ENCODE measurements at places on chromosomes 5 and 9.

DNA sequence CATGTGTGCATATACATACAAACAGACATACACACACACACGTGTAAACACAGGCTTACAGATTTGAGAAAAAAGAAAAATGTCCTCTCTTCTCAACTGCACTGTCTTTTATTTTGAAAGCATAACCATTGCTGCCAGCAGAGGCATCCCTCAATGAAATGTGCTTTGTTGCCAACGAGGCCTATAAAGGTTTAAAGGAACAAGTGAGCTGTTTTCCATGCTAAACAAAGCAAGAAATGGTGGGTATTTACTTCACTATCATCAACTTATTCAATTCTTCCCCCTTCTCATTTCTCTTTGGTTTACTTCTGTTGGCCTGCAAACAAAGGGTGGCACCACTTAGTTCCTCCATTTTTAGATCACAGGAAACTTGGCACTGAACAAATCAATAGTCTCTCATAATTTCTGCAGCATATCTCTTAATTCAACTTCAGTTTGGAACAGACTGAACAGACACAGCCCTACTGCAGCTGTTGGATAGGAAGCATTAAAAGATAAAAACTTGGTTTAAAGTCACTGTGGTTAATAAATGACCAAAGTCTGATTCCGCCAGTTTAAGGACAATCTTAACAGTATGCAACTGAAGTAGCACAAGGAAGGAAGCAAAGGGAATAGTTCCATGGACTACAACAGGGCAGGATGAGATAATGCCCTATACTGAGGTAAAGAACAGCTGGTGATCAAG is 21.7 kb downstream of the TTC33 start:
- no peak for DNase-seq

DNA sequence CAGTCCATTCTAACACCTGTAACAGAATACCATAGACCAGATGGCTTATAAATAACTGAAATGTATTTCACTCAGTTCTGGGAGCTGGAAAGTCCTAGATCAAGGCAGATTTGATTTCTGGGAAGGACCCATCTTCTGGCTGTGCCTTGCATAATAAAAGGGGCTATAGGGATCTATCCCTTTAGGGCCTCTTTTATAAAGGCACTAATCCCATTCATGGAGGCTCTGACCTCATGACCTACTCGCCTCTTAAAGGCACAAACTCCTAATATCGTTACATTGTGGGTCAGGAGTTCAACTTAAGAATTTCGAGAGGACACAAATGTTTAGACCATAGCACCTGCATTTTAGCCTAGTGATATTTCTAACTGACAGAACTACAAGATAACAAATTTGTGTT is 619.0 kb downstream of the CDH18 start:
- DNase-seq: no peak

DNA sequence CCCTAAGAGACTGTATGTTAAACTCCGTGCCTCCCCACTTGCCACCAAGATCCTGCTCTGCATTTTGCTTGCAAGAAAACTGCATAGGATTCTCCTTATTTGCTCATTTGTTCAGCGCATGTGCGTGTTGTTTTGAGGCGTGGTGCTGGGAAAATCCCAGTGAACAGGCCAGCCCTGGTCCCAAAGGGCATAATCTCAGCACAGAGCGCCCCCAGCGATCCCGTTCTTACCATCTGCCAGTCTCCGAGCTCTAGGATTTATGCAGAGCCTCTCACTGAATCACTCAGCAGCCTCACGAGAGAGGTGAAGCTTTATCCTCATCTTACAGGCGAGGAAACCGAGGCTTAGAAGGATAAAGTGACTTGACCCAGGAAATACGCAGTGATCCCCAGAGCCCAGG is 11.5 kb downstream of the PRRX2 start:
- no peak for DNase-seq

DNA sequence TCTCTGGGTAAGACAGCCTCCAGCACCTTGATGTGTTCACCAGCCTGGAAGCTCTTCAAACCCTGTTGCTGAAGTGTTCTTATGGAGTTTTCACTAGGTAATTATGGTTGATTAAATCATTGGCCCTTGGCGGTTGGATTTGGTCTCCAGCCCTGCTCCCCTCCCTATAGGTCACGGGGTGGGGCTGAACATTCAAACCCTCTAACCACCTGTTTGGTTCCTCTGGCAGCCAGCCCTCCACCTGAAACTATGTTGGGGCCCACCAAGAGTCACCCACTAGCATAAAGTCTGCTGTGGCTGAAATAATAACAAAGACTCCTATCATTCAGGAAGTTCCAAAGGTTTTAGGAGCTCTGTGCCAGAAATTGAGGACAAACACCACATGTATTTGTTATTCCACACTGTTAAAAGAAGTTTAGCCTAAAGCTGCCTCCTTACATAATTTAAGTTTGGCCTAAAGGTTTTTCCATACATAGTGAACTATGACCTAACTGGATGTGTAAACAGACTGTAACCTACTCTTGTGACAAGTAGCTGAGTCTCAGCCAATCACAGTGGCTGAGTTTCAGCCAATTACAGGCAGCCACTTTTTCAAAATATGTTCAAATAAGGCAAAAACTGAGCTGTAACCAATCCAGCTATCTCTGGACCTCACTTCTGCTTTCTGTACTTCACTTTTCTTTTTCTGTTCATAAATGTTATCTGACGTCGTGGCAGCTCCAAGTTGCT is 34.8 kb downstream of the TMEM252 start:
- DNase-seq: no peak

DNA sequence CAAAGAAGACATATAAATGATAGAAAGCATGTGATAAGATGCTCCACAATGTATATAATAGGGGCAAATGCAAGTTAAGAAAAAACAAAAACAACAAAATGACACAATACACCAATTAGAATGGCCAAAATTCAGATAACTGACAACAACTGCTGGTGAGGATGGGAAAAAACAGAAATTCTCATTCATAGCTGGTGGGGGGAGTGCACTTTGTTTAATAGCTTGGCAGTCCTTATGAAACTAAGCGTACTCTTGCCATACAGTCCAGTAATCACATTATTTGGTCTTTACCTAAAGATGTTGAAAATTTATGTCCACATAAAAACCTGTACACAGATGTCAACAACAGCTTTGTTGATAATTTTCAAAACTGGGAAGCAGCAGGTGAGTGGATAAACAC is 791.1 kb upstream of the CDH10 start:
- DNase-seq: no peak

DNA sequence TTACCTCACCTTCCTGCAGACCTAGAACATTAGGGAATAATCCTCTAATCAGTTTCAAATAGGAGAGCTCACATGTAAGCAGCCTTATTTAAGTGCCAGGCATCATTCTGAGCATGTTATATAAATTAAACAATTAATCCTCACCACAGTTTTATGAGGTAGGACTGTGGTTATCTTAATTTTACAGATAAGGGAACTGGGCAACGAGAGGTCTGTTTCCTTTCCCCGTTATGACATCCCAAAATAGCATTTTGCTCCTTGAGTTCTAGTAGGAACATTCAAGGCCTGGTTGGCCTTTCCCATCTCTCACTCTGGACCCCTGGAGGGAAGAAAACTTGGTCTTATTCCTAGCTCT is 19.1 kb upstream of the IFNB1 start:
- no peak for DNase-seq

DNA sequence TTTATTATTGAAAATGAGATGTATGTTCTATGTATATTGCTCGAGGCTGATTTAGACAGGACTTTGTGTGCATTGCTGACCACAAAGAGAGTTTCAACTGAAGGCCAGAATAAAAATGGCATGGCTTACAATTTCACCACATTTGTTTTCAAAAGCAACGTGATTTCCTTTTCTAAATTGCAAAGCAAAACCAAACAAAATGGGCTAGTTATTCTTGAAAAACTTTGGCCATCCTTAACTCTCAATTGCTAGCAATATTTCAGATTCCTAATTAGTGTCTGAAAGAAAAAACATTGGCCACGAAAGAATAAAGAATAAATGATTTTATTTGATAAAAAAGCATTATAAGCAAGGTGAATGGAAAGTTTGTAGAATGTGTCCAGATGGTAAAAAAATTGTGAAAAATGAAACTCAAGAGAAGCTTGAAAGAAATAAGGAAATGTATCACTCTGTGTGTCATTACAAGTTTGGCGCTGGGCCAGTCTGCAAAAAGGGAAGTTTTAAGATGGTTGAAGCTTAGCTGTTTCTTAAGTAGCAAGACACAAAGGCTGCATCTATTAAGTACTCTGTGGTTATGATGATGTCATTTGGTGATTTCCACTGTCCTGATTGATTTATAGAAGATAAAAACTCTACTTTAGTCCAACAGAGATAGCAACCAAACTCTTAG is 89.2 kb upstream of the PRLR start:
- peak; percentile 3 for DNase-seq

- DNase-seq: no peak
Observed at GRCh38 chr5:80255431-80255810, 427 bp downstream of the SERINC5 start.

DNA sequence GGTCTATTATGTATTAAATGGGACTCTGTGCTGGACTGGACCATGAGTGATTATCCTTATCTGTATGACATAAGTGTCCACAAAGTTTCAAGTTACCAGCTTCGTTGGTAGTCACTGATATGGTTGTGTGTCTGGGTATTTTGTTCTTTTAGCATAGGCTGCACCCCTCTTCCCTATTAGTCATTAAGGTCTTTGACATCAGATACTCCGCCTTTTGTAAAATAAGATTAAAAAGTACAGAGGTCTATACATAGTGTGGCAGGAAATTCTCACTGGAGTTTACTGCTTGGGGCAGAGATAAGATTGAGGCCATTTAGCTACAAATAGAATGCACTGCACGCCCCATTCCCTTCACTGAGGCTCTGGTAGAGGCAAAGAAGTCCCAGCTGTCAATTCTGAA is 99.4 kb downstream of the TMEM215 start:
- DNase-seq: no peak

DNA sequence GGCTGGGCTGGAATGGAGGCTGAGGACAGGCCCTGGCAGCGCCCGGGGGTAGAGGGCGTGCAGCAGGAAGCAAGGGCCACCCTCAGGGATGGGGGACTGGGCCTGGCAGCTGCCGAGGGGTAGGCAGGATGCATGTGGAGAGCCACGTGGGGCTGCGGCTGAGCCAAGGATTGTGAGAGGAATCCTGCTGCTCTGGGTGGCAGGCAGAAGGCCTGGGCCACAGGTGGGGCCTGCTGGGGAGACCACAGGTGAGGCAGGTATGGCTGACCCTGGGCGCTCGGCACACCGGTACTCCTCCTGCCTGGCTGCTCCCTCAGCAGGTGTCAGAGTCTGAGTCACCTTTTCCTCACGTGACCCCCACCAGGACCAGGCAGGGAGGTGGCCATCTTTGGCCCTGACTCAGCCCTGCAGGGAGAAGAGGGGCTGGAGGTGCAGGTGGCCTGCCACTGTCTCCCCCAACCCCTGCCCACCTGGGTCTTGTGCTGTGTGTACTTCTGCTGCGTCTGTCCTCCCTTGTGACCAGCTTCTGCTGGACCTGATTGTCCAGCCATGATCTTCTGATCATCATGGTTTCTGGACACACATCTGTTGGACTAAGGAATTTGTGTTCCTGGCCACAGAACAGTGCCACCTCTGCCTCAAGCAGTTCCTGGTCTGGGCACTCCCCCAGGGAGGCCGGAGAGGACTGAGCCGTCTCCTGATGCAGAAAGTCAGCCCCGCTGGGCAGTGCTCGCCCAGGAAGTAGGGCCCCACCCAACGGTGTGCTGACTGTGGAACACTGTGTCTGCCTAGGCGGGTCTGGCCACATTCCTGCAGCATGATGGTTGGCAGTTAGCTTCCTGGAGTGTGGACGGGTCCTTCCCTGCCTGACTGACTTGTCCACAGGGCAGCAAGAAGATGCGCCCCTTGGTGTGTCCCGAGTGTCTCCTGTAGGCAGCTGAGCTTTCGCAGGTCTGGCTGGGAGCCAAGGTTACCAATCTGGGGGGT is 6.4 kb downstream of the ARRDC1 start:
- DNase-seq: no peak

GRCh38 chr5:124752854-124753720 is 6.6 kb upstream of the ZNF608 start:
- no peak for DNase-seq

DNA sequence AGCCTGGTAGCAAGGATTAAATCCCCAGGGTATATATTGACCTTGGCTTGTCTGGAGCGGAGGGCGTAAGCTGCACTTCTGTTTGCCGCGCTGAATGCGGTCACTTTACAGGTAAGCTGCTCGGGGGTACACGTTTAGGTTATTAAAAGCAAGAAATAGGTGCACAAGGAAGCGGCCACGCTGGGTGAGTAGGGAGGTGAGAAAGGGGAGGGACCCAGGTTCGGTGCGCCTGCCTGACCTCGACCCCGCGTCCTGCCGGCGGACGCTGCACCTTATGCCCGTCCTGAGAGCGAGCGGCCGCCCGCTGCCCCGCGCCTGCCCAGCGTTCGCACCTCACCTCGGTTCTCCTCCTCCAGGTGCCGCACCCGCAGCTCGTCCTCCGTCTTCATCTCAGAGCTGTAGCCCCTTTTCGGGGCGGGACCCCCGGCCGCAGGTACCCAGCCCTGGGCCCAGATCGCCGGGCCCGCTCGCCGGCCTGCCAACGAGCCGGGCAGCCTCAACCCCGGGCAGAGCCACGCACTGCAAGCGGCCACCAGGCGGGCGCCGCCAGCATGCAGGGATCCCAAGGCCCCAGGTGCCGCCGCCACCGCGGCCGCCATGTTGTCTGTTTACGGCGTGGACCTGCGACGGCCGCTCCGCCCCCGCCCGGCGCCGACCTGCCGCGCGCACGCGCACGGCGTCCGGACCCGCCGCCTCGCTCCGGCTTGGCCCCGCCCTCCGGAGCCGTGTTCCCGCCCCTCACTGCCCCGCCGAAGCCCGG is at the start of gene AUH:
AUH (minus strand) TSS at position 628 of the 760 bp plus-strand sequence; CDS start at position 599, 29 bp downstream.
- DNase-seq: peak; percentile 36

DNA sequence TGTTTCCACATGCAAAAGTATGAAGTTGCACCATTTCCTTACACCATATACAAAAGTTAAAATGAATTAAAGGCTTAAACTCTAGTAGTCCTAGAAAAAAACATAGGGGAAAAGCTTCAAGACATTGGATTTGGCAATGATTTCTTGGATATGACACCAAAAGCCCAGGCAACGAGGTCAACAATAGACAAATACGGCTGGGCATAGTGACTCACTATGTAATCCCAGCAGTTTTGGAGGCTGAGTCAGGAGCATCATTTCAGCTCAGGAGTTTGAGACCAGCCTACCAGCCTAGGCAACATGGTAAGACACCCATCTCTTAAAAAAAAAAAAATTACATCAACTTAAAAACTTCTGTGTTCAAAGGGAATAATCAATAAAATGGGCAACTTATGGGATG is 30.9 kb upstream of the SREK1 start:
- DNase-seq: no peak

DNA sequence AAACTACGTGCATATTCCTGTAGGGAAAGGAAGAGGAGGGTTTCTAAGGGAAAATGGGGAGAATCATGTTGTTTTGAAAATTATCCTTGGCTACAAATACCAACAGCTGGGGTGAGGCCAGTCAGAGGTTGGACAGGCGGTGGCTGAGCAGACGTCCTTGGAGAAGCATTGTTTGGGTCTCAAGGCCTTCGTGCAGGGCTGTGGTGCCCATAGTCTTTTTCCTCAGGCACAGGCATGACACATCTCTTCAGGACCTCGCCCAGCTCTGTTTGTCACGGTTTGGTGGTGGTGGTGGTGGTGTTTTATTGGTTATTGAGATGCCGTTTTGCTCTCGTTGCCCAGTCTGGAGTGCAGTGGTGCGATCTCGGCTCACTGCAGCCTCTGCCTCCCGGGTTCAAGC is 27.8 kb upstream of the EGFL7 start:
- no peak for DNase-seq
